ENCODE measurements at places on chromosomes 11 and 22. TPM values are rescaled to one million over a fixed set of nuclear protein-coding genes. Genes with fewer than 3 reads are reported as not detected.

GRCh38 chr11:67265633-67266448 is 432 bp upstream of the GRK2 start:
- peak; percentile 83 for DNase-seq
- peaks cover 43% of the 10 kb centered on the region for H3K36me3 ChIP-seq
- H3K4me1 ChIP-seq: peaks cover 35% of the 10 kb centered on the region
- peak overlapping the region; percentile 30 for H3K4me3 ChIP-seq
- no peak overlapping the region for H3K27ac ChIP-seq

DNA sequence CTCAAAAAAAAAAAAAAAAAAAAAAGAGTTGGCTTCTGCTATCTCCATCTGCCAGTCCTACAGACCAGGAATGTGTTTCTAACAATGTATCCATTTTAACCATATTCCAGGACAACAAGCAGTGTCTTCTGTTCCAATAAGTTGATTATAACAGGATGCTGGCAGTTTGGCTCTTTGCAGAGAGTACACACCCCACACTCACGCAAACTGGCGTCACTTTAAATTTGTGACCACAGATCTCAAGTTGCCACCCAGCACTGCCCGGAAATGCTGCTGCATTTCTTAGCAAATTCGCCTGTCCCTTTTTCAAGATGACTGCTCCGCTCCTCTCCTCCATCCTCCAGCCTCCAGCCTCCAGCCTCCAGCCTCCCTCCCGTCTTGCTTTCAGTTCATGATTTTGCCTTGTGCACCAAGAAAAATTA is 44.3 kb downstream of the SCGB1A1 start:
- no peak overlapping the region for H3K27ac ChIP-seq
- peaks cover 48% of the 10 kb centered on the region for H3K4me1 ChIP-seq
- no peak for DNase-seq
- no peaks in the 10 kb centered on the region for H3K36me3 ChIP-seq
- no peaks in the 10 kb centered on the region for H3K27me3 ChIP-seq

DNA sequence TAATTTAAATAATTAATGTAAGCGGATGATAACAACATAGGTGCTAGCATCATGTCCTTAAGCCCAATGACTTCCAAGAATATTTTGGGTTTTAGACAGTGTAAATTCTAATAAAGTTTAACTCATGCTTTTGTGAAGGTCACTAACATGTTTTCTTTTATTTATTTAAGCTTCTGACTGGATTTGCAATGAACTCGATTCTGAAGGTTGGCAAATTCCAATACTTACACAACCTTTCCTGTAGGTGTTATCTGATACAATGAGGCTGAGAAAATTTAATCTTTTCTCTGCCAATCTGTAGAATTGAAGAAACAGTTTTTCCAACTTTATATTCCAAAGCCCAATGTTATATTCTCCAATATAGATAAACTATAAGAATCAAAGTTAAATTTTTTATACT is 311.3 kb downstream of the LUZP2 start:
- DNase-seq: no peak
- no peak overlapping the region for H3K4me3 ChIP-seq
- H3K4me1 ChIP-seq: no peaks in the 10 kb centered on the region
- H3K36me3 ChIP-seq: no peaks in the 10 kb centered on the region
- no peak overlapping the region for H3K27ac ChIP-seq

DNA sequence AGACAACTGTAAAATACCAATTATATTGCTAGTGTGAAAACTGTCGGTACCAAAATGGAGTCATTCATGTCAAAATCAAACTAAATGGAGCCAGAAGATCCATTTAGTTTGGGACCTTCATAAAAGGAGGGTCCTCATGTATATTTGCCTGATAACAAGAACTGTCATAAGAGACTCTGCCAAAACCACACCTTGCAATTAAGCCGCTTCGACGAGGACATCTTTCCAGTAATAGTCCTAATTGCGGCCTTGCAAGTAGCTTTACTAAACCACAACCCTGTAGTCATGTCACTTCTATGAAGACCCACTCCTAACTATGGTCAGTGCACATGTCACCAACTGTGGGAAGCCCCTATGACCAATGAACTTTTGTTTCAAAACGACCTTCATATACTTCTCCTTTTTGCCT is 9.4 kb downstream of the UBQLN3 start:
- H3K27me3 ChIP-seq: peaks cover 24% of the 10 kb centered on the region
- H3K27ac ChIP-seq: no peak overlapping the region

DNA sequence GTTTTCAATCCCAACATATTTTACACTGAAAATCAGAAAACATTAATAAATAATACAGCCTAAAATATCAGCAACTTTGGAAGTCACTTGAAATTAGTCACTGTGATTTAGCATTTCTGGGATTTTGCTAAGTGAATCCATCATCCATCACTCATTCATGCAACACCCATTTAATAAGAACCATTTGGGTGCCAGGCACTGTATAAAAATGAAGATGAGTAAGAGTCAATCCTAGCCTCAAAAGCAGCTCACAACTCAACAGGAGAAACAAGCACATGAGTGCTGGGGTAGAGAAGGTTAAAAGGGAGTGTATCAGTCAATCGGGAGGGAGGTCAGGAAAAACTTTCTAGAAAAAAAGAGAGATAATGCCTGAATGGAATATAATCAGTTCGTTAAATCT is 77.9 kb downstream of the PGR start:
- no peaks in the 10 kb centered on the region for H3K4me1 ChIP-seq
- no peaks in the 10 kb centered on the region for H3K27me3 ChIP-seq
- no peak overlapping the region for H3K27ac ChIP-seq
- no peak overlapping the region for H3K4me3 ChIP-seq
- no peak for DNase-seq

GRCh38 chr22:20204806-20205205 is 54.0 kb upstream of the CCDC188 start:
- peaks cover 25% of the 10 kb centered on the region for H3K4me1 ChIP-seq
- H3K27ac ChIP-seq: no peak overlapping the region
- H3K27me3 ChIP-seq: peaks cover 15% of the 10 kb centered on the region
- H3K36me3 ChIP-seq: no peaks in the 10 kb centered on the region
- H3K4me3 ChIP-seq: no peak overlapping the region

DNA sequence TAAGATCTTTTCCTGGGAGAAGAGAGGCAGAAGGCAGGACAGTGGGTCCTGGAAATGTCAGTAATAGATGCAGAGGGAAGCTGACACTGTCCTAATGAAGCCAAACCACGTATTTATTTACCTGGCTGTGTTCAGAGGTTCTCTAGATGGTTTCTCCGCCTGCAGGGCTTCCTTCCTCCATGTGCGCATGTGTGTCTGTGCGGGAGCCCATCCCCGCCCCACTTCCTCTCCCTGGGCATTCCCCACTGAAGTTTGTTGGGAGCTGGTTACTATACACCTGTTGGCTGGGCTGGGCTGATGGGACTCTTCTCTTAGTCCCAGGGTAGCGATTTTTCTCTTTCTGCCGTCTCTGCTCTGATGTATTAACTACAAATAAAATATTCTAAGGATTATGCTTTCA is 204.9 kb upstream of the TBCEL start:
- no peaks in the 10 kb centered on the region for H3K27me3 ChIP-seq
- H3K27ac ChIP-seq: no peak overlapping the region
- no peak for DNase-seq
- no peaks in the 10 kb centered on the region for H3K4me1 ChIP-seq
- no peak overlapping the region for H3K4me3 ChIP-seq

GRCh38 chr11:36605221-36606216 is 7.5 kb upstream of the RAG2 start:
- H3K4me1 ChIP-seq: no peaks in the 10 kb centered on the region
- H3K4me3 ChIP-seq: no peak overlapping the region
- DNase-seq: no peak
- H3K27ac ChIP-seq: no peak overlapping the region

DNA sequence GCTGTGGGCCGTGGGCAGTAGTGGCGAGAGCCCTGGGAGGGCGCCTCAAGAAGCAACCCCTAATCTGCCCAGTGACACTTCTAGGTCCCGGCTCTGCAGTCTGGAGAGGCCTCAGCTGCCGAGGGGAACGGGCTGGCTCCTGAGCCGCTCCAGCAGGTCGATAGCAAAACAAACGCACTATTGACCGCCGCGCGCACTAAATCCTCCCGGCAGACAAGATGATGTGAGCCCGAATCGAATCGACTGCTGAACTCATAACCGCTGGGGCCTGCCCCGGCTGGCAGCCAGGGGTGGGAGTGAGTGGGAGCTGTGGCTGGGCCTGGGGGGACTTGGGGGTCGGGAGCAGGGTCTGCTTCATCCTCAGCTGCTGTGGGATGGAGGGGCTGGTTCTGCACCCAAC is 36.1 kb downstream of the FLRT1 start:
- H3K36me3 ChIP-seq: no peaks in the 10 kb centered on the region
- no peak overlapping the region for H3K27ac ChIP-seq

Gene MPEG1
- not detected for total RNA-seq

DNA sequence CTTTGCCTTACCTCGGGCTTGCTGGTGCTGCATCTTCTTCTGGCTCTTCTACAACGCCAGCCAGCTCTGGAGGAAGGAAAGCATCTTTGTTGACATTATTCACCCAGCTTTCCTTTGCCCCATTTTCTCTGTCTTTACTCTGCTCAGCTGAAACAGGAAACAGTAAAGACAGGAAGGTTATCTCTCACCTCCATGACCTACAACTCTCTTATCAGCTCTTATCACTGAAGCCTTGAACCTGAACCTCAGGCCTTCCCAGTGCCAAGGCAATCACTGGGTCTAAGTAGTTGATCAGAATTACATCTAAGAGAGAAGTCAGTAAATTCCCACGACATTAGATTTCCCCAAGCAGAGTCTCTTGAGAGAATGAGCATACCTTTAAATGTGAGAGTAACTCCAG is 59.6 kb upstream of the CCDC89 start:
- H3K4me3 ChIP-seq: no peak overlapping the region
- no peak overlapping the region for H3K27ac ChIP-seq
- H3K4me1 ChIP-seq: no peaks in the 10 kb centered on the region
- no peaks in the 10 kb centered on the region for H3K36me3 ChIP-seq
- no peak for DNase-seq
- no peaks in the 10 kb centered on the region for H3K27me3 ChIP-seq

DNA sequence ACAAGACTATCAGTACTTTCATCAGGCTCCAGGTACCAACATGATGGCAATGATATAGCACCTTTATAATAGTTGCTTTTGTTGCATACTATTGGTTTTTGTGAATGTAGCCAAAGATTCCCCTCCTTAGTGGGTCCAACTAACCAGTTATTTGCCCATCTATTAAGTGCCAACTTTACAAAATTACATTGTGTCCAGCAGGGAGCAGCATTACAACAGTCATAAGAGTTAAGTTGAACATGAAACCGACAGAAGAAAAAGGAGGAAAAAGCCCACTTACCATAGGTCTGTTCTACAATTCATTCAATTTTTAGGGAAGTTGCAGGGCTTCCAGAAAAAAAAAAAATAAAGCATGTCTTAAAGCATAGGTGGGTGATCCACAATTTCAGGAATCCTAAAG is 21.6 kb downstream of the IMMP1L start:
- H3K36me3 ChIP-seq: peaks cover under 1% of the 10 kb centered on the region
- H3K27ac ChIP-seq: no peak overlapping the region
- H3K4me1 ChIP-seq: no peaks in the 10 kb centered on the region
- no peaks in the 10 kb centered on the region for H3K27me3 ChIP-seq
- no peak overlapping the region for H3K4me3 ChIP-seq
- peak; percentile 24 for DNase-seq

DNA sequence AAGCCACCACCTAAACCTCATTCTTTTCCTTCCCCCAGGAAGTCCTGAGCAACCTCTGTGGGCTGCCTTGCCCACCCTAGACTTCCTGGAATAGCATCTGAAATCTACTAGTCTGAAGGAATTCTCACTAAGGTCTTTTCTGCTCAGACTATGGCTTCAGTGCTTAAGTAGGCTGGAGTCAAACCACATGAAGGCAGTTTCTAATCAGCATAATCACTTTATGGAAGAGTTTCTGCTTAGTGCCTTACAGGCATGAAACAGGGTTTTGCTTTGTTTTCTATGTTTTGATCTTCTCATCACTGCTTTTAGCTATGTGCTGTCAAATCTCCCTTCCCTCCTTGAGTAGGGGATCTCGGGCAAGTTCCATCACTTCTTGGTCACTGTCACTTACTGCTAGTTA is 117.7 kb downstream of the WT1 start:
- H3K4me1 ChIP-seq: no peaks in the 10 kb centered on the region
- no peak overlapping the region for H3K27ac ChIP-seq
- no peak for DNase-seq

Gene APOL1
- total RNA-seq: 5.8 TPM

DNA sequence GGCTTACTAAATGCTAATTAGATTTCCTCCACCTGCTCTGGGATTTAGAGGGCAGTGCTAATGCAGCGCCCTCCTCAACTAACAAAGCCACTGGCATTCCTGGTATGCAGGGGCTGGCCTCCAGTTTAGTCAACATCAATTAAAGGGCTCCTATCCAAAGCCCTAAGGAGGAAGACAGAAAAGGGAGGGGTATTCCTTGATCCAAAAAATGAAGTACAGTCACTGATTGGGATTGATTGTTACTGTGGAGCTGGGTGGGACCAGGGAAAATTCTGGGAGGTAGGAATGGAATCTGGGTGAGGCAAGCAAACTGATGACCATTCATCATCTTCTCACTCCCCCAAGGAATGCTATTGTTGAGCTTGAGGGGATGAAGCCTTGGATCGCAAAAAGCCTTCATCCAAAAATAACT is 52.2 kb downstream of the GAB2 start:
- H3K27ac ChIP-seq: no peak overlapping the region
- H3K4me1 ChIP-seq: peaks cover 12% of the 10 kb centered on the region
- no peak overlapping the region for H3K4me3 ChIP-seq
- peak; percentile 38 for DNase-seq
- no peaks in the 10 kb centered on the region for H3K27me3 ChIP-seq

Gene FAM83F
- not detected for total RNA-seq

DNA sequence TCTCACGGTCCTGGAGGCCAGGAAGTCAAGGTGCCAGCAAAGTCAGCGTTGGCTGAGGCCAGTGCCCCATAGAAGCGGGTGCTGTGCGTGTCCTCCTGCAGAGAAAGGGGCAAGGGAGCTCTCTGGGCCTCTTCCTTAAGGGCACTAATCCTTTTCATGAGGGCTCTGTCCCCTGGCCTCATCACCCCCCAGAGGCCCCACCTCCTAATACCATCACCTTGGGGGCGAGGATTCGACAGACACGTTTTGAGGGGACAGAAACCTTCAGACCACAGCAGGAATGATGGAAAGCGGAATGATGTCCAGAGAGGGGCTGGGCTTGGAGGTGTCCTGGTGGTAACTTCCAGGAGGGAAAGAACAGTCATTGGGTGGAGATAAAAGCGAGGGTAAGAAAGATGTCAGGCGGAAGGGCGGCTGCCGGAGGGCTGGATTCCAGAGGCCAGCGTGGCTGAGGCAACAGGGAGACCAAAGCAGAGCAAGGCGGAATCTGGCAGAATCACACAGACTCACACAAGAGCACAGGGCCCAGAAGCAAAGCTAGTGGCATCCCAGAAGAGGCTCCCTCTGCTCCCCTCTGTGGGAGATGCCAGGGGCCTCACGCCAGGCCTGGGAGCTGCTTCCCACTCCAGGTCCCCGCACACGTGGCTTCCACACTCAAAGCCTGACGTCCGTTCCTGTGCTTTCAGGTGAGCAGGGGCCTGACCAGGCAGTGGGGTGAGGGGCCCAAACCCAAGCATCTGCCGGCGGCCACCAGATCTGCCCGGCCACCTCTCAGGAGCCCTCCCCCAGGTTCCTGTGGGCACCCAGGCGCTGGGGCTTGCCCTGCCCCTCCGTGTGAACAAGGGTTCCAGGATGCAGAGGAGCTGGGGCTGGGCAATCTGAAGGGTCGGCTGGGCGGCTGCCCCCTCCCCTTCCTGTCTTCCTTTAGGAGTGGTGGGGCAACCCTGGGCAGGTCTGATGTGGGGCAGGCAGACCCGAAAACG is 784.5 kb downstream of the BRD1 start:
- H3K4me3 ChIP-seq: no peak overlapping the region
- H3K36me3 ChIP-seq: no peaks in the 10 kb centered on the region
- no peaks in the 10 kb centered on the region for H3K27me3 ChIP-seq
- no peaks in the 10 kb centered on the region for H3K4me1 ChIP-seq
- no peak overlapping the region for H3K27ac ChIP-seq

Gene SEPTIN5
- total RNA-seq: 13.3 TPM
